ENCODE measurements at places on chromosomes 3 and 15. TPM values are rescaled to one million over a fixed set of nuclear protein-coding genes. Genes with fewer than 3 reads are reported as not detected.
A peak's percentile ranks its signal among the peaks of the same experiment; 100 is the strongest.

Gene ZMAT3
- total RNA-seq = 19.8 TPM

Gene DZIP1L
- 11.2 TPM for total RNA-seq

Gene IQCB1
- total RNA-seq = 27.7 TPM

Gene TIPIN
- total RNA-seq = 19.2 TPM

Gene LDHAL6B
- not detected for total RNA-seq

Gene LRRC2
- 4.0 TPM for total RNA-seq

GRCh38 chr3:51622868-51623267 lies 48.2 kb upstream of the TEX264 start:
- no peak overlapping the region for H3K4me3 ChIP-seq
- H3K36me3 ChIP-seq = 0 out of 2 replicates have a peak, but pooled peaks cover 5% of the 10 kb centered on the region
- H3K27me3 ChIP-seq = no peaks in the 10 kb centered on the region

DNA sequence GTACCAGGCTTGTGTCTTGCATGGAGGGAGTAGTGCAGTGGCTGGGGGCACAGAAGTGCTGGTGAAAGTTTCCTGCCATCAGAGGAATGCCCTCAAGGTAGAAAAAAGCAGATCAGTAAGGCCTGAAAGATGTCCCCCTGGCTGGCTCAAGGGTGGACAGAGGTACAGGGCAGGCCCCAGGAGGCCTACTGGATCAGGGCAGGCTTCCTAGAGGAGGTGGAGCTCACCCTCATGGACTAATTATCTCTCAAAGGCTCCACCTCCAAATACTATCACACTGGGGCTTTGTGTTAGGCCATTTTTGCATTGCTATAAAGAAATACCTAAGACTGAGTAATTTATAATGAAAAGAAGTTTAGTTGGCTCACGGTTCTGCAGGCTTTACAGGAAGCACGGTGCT lies 7.8 kb downstream of the SPSB4 start:
- H3K4me1 ChIP-seq = peaks cover 31% of the 10 kb centered on the region
- DNase-seq = no peak
- peaks cover 14% of the 10 kb centered on the region for H3K36me3 ChIP-seq
- H3K27me3 ChIP-seq = no peaks in the 10 kb centered on the region

GRCh38 chr15:90190606-90191343 lies 10.4 kb upstream of the SEMA4B start:
- H3K4me1 ChIP-seq = peaks cover 17% of the 10 kb centered on the region
- H3K4me3 ChIP-seq = no peak overlapping the region
- 0 out of 2 replicates have a peak, but pooled peaks cover 3% of the 10 kb centered on the region for H3K36me3 ChIP-seq
- peak overlapping the region; percentile 81 for H3K27ac ChIP-seq

DNA sequence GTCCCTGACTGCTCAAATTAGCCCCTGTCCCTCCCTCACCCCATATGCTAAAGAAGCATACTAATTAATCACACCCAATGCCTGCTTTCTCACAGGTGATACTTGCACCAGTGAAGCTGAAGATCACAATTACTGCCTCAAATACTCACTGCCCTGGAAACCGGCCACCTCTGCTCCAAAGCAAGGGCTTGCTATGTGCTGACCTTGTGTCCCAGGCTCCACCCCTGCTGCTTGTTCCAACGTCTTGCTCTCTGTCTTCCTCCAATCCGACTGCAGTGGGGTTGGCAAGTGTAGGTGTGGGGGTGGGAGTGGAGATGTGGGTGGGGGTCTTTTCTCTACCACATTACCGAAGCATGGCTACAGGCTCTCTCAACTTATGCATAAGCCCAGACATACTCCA lies 55.7 kb upstream of the PSMD6 start:
- H3K4me1 ChIP-seq = peaks cover 14% of the 10 kb centered on the region
- no peak overlapping the region for H3K27ac ChIP-seq
- no peak for DNase-seq
- no peak overlapping the region for H3K4me3 ChIP-seq
- no peaks in the 10 kb centered on the region for H3K36me3 ChIP-seq

DNA sequence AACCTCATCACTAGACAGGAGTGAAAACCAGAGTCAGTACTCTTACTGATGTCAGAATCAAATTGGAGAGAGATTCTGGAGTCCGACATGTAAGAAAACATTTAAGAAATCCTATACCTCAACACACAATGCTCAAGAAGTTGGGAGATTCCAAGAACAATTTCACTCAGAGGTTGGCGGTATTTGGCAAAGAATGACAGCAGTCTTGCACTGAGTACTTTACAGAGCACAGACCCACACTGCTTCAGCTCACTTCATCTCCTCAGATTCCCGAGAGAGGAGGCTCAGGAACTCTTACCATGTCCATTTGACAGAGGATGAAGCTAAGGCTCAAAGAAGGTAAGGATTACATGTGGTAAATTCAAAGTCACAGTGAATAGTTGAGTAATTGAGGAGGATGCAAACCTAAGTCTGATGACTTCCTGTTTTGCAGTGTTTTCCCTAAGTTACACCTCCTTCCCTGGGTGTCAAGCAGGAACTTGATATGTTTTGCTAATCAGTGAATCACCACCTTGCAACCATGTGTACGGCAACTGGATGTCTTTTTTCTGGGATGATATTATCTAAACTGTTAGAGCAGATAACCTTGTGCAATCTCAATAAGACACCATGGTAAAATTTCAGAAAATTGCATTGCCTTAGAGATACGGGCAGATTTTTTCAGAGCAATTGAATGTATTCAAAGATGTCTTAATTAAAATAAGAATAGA lies 61.3 kb upstream of the MME start:
- no peaks in the 10 kb centered on the region for H3K27me3 ChIP-seq
- H3K4me1 ChIP-seq = peaks cover 43% of the 10 kb centered on the region
- H3K36me3 ChIP-seq = no peaks in the 10 kb centered on the region
- no peak for DNase-seq

DNA sequence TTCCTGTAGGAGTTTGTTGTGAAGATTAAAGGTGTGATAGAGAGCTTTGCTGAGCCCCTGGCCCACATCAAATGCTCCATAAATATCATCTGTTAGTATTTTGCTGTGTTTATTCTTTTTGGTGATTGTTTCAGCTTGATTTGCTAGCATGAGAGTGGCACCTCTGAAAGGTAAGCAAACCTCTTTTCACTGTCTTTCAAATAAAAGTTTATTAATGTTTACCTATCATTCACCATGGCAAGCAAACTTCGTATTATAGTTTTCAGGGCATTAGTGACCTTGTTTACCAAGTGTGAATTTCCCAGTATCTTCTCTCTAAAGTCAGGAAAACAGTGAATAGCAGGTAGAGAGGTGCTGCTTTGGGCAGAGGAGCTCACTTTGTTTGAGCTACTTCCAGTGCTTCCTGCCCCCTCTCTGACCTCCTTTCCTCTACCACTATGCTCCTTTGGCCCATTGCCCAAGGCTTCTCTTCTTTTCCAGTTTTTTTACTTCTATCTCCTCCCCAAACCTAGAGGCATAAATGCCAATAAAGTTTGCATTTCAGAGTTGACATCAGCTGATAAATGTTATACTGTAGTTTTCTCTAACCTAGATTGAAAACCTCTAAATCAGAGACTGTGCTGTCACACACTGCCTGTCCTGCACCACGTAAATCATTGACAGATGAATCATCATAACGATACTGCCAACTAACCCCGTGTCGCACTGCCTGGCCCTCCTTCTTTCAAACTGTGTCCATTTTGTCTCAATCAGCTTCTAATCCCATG lies 569.0 kb downstream of the TUSC7 start:
- H3K4me1 ChIP-seq = peaks cover 12% of the 10 kb centered on the region
- H3K4me3 ChIP-seq = no peak overlapping the region
- DNase-seq = no peak
- peak overlapping the region; percentile 30 for H3K27ac ChIP-seq
- H3K27me3 ChIP-seq = no peaks in the 10 kb centered on the region

GRCh38 chr15:68328443-68328842 lies 50.9 kb downstream of the FEM1B start:
- H3K27me3 ChIP-seq = peaks cover 8% of the 10 kb centered on the region
- H3K36me3 ChIP-seq = no peaks in the 10 kb centered on the region
- no peak overlapping the region for H3K27ac ChIP-seq
- peaks cover 46% of the 10 kb centered on the region for H3K4me1 ChIP-seq
- DNase-seq = no peak

DNA sequence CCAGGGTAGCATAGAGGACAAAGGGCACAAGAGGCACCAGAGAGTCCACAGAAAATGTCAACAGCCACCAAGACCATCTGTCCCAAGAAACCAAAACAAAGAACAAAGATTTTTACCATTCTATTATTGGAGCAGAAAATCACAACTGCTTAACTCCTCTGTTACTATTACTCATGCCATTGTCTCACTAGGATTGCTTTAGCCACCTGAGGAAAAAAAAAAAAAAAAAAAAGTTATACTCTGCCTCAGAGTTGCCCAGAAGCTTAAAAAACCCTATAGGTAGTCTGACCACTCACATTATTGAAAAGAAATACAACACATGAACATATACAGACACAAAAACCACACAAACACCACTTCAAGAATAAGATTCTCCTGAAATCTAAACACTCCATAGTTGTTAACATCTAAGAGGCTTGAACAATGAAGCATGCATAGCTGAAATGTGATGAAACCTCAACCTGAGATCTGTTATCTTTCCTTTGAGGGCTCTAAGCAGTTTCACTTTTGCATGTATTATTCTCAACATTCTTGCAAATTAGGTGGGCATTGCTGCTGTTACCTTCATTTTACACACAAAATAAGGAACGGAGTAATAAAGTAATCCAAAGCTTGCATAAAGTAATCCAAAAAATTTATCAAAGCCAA lies 85.4 kb downstream of the IGSF11 start:
- no peak overlapping the region for H3K4me3 ChIP-seq
- no peak overlapping the region for H3K27ac ChIP-seq
- no peak for DNase-seq
- no peaks in the 10 kb centered on the region for H3K27me3 ChIP-seq
- H3K36me3 ChIP-seq = no peaks in the 10 kb centered on the region

DNA sequence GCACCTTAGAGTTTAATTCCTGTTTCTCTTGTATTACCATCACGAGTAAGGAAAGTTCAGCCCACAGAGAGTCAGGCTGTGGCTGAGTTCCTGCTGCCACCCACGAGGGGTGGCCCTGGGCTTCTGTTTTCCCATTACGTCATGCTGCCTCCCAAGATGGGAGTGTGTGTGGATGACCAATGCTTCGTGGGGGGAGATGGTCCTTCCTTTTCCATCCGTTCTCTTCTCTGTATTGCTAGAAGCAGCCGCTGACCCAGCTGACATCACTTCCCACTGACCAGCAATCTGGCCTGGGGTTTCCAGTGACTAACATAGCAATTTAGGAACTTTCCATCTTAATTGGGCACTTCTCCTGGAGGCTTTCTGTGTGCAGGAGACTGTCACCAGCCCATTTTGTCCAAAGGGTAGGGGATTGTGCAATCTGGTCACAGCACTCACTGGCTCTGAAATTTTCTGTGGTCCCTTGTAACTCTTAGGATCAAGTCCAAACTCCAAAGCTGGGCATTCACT lies 9.3 kb downstream of the IRAK2 start:
- no peak overlapping the region for H3K4me3 ChIP-seq
- H3K27ac ChIP-seq = no peak overlapping the region
- H3K36me3 ChIP-seq = peaks cover 23% of the 10 kb centered on the region

DNA sequence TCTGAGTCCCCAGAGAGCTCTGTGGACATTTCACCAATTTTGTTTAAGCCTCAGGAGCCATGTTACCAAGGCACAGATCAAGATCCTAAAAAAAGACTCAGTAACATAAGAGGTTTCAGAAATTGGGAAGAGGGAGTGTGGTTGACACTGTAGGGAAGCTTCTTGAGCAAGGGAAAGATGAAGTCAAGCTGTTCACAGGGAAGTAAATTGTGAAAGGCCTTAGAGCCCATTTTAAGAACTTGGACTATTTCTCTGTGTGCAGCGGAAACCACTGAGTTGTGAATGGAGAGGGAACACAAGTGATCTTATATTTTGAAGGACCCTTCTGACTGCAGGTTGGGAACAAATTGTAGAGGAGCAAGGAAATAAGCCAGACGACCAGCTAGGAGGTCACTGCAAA lies 18.7 kb downstream of the BCL2A1 start:
- no peak overlapping the region for H3K4me3 ChIP-seq
- H3K4me1 ChIP-seq = 0 out of 2 replicates have a peak, but pooled peaks cover 4% of the 10 kb centered on the region

DNA sequence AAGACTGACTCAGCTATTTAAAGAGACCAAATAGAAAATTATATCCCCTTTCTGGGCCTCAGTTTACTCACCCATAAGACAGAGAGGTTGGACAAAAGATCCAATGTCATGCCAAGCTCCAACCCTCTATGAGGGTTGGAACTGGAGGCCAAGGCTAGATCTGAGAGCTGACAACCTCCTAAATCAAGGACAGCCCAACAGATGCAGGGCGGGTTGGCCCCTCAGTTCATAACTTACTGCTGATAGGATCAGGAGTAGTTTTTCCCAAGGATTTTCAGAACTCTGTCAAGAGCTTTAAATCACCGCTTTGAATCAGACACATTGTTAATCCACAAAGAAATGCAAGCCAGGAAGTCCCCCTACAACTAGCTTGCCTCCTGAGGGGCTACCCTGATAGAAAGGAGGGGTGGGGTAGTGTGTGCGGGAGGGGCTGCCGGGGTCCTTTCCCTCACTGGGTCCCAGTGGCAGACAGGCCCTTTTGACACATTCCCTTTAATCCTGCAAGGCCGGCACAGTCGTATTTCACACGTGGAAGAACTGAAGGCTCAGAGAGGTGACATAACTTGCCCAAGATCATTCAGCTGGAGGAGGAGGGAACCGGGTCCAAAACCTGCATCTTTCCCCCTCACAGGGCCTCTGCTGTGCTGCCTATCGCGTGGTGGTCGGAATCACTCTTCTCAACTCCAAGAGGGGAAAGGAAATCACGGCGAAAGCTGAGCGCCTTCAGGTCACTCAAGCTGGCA lies 21.4 kb downstream of the BMF start:
- H3K4me3 ChIP-seq = no peak overlapping the region
- H3K27ac ChIP-seq = peak overlapping the region; percentile 62
- H3K27me3 ChIP-seq = peaks cover 8% of the 10 kb centered on the region
- peaks cover 14% of the 10 kb centered on the region for H3K36me3 ChIP-seq

- H3K27me3 ChIP-seq = no peaks in the 10 kb centered on the region
- no peak overlapping the region for H3K27ac ChIP-seq
- no peak overlapping the region for H3K4me3 ChIP-seq
- H3K36me3 ChIP-seq = no peaks in the 10 kb centered on the region
Observed at GRCh38 chr3:18179521-18179920, 245.6 kb downstream of the SATB1 start.

GRCh38 chr3:125185805-125186204 lies 26.7 kb downstream of the SLC12A8 start:
- no peak overlapping the region for H3K4me3 ChIP-seq
- H3K36me3 ChIP-seq = peaks cover 30% of the 10 kb centered on the region
- no peaks in the 10 kb centered on the region for H3K27me3 ChIP-seq
- no peak for DNase-seq
- peak overlapping the region; percentile 28 for H3K27ac ChIP-seq

DNA sequence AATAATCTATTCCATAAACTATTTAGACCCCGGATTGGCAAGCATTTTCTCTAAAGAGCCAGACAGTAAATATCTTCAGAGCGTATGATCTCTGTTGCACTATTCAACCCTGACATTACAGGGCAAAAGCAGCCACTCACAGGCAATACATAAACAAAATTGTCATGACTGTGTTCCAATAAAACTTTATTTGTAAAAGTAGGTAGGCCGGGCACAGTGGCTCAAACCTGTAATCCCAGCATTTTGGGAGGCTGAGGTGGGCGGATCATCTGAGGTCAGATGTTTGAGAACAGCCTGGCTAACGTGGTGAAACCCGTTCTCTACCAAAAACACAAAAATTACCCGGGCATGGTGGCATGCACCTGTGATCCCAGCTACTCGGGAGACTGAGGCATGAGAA lies 66.5 kb downstream of the ADAMTS9 start:
- no peaks in the 10 kb centered on the region for H3K4me1 ChIP-seq
- no peak overlapping the region for H3K4me3 ChIP-seq
- no peaks in the 10 kb centered on the region for H3K27me3 ChIP-seq
- H3K27ac ChIP-seq = no peak overlapping the region
- peaks cover 6% of the 10 kb centered on the region for H3K36me3 ChIP-seq
